ENCODE measurements at places on chromosomes 2 and 18.
A peak's percentile ranks its signal among the peaks of the same experiment; 100 is the strongest.

DNA sequence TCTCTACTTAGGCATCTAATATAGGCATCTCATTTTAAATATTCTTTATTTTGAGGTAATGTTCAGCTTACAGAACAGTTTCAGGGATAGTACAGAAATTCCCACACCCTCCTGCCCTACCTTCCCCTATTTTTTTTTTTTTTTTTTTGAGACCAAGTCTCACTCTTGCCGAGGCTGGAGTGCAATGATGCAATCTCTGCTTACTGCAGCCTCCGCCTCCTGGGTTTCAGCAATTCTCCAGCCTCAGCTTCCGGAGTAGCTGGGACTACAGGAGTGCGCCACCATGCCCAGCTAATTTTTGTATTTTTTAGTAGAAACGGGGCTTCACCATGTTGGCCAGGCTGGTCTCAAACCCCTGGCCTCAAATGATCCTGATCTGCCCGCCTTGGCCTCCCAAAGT, 97.6 kb downstream of the EPB41L5 start:
- DNase-seq = no peak

DNA sequence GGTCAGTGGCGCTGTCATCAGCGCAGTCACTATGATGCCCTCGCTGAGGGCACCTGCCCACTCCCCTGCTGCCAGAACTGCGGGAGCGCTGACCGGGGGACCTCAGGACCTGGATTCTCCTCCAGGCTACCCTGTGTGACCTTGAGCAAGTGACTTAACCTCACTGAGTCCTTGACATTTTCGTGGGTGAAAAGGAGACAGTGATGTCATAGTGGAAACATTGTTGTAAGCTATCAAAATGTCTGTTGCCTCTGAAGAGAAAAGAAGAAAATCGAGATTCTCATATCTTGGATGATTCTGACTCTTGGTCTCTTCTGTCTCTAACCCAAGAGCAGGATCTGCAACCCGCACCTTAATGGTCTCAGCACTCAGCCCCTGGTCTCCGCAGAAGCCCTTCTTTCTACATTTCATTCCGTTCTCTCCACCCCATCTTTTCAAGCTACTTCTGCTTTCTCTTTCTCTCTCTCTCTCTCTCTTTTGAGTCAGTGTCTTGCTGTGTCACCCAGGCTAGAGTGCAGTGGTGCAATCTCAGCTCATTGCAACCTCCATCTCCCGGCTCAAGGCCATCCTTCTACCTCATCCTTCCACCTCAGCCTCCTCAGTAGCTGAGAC, 978 bp upstream of the TUBA4A start:
- no peak for DNase-seq

- DNase-seq = no peak
Measured at GRCh38 chr2:142897807-142898206, 20.3 kb downstream of the KYNU start.

GRCh38 chr18:12657684-12658425, at the start of gene SPIRE1:
Gene SPIRE1, minus strand, starts transcription at chr18:12658107. Its CDS starts 241 bp downstream, at chr18:12657866.
- no peak for DNase-seq

GRCh38 chr2:97857553-97857952, 138.2 kb downstream of the TMEM131 start:
- DNase-seq = no peak

DNA sequence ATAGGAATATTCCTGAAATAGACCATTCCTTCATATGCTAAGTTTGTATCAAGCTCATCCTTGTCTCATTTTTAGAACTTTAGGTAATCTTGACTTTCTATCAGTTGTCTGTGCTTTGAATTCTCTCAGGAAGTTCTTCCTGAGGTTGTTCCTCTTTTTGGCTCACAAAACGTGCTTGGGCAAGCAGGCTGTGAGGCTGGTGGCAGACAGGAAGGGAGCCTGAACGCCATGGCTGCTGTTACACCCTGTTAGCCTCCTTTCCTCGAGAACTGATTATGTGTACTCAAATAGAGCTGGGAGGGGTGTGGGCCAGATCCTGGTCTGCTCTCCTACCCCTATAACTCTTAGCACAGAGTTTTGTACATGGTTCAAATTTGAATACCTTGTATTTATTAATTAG, 136.4 kb upstream of the CELF4 start:
- no peak for DNase-seq

DNA sequence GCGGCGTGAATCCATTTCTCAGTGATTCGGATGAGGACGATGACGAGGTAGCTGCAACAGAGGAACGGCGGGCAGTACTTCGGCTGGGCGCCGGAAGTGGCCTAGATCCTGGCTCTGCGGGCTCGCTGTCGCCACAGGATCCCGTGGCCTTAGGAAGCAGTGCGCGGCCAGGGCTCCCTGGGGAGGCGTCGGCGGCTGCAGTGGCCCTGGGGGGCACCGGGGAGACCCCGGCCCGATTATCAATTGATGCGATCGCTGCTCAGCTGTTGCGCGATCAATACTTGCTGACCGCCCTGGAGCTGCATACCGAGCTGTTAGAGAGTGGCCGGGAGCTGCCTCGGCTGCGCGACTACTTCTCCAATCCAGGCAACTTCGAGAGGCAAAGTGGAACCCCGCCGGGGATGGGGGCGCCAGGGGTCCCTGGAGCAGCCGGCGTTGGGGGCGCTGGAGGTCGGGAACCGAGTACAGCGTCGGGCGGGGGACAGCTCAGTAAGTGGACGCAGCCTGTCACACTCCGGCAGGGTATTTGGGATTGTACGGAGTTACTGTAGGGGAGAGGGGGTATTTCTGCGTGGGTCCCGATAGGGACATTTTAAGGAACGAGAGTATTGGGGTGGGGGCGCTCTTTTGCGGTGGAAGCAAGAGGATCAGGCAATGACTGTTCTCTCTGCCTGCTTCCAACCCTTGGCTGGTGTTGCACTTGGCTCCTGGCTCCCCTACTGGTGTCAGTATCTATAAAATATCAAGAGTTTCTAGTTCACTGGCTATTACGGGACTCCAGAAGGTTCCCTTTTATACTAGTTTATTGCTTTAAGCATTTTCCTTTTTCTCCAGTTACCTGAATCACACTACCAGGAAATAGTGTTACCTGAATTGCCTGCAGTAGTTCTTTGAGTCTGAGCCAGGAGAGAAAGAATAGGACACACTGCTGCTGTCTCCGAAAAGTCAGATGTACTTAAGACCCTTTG, 772 bp downstream of the RELCH start:
- DNase-seq = peak; percentile 39

DNA sequence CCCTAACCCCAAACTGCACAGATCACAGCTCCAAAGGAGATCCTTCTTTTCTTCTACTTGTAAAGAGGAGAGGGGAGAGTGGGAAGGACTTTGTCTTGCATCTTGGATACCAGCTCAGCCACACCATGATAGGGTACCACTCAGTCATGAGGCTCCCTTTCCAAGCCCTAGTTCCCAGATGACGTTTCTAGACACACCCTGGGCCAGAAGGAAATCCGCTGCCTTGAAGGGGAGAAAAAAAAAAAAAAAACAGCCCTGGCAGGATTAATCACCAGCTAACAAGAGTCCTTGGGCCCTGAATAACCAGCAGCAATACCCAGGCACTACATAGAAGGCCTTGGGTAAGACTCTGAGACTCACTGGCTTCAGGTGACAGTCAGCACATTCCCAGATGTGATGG, 36.9 kb downstream of the ST8SIA3 start:
- no peak for DNase-seq
